ENCODE measurements at places on chromosomes 13 and 19.

DNA sequence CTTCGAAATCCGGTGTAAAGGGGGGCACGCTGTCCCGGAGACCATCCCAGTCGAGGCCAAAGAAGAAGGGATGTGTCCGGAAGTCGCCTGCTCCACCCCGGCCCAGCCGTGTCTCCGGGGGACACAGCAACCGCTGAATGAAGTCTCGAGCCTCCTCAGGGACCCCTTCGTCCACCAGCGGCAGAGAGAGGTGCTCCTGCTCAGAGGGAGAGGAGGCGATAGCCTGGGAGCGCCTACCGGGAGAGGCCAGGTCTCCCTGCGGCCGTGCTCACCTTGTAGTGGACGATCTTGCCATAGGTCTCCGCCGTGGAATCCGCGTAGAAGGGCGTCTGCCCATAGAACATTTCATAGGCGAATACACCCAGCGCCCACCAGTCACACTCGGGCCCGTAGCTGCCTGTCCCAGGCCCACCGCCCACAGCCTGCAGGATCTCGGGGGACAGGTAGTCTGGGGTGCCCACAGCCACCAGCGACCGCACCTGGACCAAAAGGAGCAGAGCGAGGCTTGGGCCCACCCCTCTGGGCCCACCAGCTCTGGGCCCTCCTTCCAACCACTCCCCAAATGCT, 4.8 kb downstream of the DMPK start:
- no peak for DNase-seq

GRCh38 chr13:35630551-35631275, 154.2 kb upstream of the MAB21L1 start:
- no peak for DNase-seq

DNA sequence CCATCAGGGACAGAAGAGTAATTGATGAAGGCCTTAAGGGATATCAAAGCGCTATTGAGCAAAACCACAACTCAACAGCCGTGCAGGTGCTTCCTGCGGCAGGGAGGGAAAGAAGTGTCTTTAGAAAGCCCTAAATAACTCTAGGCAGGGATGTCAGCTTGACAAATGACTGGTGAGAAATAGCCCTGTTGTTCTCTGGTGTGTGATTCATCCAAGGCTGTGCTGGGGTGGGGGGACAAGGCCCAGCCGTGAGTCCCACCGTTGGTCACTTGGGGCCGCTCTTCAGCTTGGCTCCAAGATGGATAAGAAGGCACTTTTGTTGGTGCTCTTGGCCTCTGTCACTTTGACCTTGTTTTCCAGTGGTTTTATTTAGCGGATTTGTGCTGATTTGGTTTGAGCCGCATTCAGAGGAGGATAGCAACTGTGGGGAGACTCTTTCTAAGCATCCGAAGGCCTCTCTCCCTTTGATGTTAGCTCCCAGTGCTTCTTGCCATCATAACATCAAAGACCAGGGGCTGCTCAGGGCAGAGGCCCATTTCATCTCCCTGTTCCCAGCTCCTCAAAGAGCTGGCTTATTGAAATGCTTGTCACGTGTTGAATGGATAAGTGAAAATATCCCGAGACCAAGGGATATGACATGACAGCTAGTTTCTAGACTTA, 130.3 kb upstream of the SERP2 start:
- DNase-seq = no peak

GRCh38 chr13:26653310-26653709, 95.8 kb downstream of the WASF3 start:
- no peak for DNase-seq

- no peak for DNase-seq
Measured at GRCh38 chr19:49637821-49638738, 1.9 kb downstream of the RRAS start.

GRCh38 chr13:113086991-113087922, 18.3 kb upstream of the F7 start:
- DNase-seq = no peak

- DNase-seq = no peak
Measured at GRCh38 chr13:98293570-98294142, 116.6 kb upstream of the RNF113B start.

- no peak for DNase-seq
Measured at GRCh38 chr13:26459276-26460131, 98.0 kb upstream of the WASF3 start.

DNA sequence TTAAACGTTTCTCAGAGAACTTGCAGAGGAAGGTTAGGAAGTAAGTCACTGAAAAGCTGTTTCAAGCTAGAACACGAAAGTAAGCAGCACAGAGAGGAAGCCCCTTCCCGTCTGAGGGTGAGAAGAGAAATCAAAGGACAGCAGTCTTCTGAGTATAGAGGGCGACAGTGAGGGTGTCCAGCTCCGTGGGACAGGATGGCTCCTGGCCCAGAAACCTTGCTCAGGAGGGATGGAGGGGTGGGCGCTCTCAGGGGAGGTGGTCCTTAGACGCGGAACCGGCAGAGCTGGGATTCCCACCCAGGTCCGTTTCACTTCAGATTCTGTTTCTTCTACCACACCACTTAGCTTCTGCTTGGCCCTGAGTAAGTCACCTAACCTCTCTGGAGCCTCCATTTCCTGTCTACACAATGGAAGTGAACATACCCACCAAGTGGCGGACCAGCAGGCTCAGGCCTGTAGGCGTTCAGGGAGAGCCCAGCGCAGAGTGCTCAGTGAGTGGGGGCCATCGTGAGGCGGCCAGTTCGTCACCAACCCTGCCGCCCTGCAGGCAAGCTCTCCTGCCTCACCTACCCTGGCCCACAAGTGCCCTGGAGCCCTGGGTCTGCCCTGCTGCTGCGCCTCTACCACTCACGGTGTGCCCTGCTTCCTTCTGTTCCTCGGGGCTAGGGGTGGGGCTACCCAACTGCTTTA, 5.5 kb upstream of the RSPH6A start:
- DNase-seq = no peak

GRCh38 chr13:99339736-99340397, 32.7 kb upstream of the GPR183 start:
- DNase-seq = no peak

DNA sequence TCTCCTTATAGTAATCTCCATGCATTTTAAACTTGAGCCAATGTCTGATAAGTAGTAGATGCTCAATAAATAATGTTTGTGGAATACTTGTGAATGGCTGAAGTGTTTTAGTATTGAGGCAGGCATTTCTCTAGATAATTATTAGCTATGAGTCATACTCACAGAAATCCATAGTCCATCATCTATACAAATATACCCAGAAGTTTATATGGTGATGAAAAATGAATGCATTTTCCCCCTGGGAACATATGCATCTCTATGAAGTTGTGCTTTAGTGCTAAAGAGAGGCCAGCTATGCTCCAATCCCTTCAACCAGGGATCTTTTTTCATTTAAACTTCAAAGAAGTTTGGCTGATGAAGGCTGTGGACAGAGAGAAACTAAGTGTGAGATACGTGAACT, 17.2 kb downstream of the MBNL2 start:
- no peak for DNase-seq

GRCh38 chr13:48500652-48501197, 32.2 kb downstream of the RCBTB2 start:
- DNase-seq = no peak

- DNase-seq = no peak
Measured at GRCh38 chr13:78958006-78958405, 299.1 kb upstream of the OBI1 start.

DNA sequence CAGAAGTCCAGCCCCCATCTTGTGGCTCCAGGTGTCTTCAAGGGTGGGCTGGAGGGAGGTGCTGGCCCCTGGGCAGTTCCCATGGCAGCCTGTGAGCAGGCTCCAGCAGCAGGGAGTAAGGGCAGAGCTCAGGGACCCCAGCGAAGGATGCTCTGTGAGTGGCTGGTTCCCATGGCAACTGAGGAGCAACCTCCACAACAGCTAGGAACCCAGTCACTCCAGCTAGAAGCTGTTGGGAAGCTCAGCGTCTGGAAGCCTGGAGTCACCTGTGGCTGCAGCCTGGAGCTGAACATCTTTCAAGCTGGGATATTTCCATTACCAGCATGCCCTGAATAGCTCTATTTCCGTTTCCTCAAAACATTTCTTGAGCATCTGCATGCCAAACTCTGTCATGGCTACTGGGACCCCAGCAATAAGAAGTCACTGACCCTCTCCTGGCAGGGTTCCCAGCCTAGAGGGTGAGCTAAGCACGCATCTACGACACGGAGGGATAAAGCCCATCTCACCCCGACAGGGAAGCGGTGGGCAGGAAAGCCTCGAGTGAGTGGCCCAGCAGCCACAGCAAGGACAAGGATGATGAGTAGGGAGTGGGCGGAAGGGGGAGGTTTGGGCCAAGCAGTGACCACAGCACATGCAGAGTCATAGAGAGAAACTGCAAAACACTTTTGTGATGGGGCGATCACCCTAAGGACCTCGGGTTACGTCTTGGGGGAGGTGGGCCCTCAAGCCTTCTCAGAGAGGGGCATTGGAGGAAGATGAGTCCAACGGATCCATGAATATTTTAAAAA, 52.6 kb downstream of the ALOX5AP start:
- no peak for DNase-seq

DNA sequence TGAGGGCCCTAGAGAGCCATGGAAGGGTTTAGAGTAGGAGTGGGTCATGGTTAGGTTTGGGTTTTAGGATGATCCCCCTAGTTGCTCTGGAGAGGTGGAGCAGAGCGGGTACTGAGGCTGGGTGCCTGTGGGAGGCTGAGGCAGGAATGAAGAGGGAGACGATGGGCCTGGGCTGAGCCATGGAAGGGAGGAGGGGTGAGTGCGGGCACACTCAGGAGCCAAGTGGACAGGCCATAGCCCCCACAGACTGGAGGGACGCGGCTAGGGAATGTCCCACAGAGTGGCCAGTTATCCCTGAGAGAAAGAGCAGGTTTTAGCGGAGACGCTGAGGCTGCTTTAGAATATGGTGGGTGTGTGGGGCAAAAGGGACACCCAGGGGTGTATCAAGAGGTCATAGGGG, 6.0 kb upstream of the CATSPERG start:
- no peak for DNase-seq

- DNase-seq = no peak
Measured at GRCh38 chr19:48741129-48741999, 954 bp upstream of the RASIP1 start.

DNA sequence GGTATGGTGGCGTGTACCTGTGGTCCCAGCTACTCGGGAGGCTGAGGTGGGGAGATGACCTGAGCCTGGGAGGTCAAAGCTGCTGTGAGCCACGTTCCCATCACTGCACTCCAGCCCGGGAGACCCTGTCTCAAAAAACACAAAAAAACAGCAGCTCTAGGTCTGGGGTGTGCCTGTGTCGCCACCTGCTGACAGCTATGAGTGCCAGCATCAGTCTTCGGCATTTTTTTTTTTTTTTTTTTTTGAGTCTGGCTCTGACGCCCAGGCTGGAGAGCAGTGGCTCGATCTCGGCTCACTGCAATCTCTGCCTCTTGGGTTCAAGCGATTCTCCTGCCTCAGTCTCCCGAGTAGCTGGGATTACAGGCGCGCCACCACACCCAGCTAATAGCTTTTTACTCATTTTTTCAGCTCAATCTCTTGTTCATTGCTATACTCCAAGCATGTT, 10.1 kb downstream of the AP2S1 start:
- peak; percentile 41 for DNase-seq

DNA sequence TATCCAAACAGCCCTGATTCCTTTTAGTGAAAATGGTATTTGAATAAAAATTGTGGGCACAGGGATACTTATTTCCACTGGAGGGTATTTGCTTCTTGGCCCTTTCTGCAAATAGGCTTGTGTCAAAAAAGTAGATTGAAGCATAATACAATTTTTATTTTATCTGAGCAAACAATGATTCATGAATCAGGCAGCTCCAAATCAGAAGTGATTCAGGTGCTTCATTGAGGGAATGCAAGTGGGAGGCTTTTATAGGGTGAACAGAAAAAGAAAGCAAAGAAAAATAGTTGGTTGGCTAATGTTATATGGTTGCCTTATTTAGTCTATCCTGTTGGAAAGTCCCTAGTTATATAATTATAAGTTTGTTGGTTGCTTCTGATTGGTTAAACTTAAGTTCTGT, 117.9 kb downstream of the ITGBL1 start:
- no peak for DNase-seq

GRCh38 chr13:55245005-55245644, 1895.6 kb upstream of the PRR20A start:
- DNase-seq = no peak

DNA sequence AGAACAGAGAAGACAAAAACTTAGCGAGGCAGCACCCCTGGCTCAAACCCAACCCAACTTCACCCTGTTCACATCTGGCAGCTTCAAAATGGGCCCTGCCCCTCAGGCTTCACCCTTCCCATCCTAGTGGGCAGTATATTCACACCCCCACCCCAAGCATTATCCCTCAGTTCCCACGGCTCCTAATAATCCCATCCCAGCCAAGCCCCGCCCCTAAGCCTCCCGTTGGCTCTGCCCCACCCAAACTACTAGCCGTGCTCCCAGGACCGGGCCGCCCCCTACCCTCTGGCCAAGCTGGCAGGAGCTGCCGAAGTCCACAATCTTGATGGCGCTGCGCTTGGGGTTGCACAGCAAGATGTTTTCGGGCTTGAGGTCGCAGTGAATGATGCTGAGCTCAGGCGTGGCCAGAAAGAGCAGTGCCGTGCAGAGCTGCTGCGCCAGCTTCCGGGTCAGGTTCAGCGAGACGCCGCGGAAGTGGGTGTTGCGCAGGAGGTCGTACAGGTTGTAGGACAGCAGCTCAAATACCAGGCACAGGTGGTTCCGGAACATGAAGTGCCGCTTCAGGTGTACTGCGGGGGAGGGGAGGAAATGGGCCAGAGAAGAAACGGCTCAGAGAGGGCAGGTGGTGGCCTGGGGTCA, 5.8 kb downstream of the DYRK1B start:
- no peak for DNase-seq

- no peak for DNase-seq
Measured at GRCh38 chr13:29359181-29359580, 236.3 kb downstream of the SLC7A1 start.

DNA sequence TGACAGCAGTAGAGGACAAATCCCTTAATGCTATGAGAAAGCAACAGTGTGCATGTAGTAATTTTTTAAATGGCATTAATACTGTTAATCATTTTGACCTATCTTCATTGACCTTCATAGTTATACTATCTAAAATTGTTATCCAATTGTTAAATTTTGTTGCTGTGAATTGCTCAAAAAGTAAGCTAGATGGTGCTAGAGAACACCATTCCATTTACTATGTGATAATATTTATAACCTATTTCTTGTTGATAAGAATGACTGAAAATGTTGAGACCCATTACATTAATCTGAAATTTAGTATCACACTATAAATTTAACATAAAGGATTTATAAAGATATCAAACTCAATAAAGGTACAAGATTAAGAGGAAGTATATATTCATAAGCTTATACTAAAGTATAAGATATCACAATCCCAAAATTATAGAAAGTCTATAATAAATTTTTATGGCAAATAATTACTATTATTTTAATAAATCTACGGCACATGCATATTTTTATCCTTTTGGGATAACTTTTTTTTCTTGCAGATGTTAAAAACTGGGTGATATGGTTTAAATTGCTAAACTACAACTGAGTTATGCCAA, 1573.3 kb downstream of the PCDH9 start:
- DNase-seq = no peak

GRCh38 chr13:93522501-93522900, 295.9 kb downstream of the GPC6 start:
- no peak for DNase-seq

DNA sequence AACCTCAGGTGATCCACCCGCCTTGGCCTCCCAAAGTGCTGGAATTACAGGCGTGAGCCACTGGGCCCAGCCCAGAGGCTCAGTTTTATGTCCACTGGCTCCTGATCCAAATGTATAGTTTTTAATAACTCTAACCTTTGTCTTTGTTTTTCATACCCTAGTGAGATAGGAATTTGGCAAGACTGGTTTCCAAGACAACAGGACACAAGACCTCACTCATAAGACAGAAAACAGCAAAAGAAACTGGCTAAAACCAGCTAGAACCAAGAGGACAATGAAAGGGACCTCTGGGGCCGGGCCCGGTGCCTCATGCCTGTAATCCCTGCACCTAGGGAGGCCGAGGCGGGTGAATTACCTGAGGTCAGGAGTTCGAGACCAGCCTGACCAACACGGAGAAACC, 27.6 kb downstream of the CPT1C start:
- DNase-seq = no peak
